ENCODE measurements at places on chromosomes 6 and 20.

DNA sequence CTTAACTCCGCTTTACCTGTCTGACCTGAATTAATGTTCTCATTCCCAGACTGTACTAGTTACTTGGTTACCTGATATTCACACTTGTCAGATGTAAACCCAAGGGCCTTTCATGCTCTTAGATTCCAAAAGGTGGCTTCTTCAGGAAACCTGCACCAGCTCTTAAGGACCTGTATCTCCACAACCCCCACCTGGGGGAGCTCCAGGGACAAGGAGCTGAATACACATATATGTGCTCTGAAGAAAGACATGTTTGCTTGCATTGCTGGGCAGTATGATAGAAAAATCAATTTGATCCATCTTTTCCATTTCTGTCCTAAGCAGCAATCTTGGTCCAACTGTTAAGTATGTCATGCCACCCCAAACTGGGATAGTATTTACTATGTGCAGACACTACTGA is 64.8 kb upstream of the POU3F2 start:
- peak; percentile 7 for DNase-seq

DNA sequence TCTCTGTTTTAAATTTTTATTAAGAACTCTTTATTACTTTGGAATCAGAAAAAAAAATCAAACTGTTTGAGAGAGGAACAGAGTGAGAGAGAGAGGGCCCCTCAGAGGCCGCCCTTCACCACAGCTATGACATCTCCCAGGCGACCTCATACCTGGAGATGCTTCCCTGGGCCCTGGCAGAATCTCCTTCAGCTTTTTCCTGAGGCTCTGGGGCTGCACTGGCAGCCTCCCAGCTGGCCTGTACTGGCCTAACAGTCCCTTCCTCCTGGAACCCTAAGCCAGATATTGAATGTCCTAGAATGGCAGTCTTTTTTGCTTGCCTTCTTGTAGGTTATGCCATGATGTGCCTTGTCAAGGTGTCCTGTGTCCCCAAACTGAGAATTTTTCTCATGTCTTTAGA is 13.7 kb downstream of the ABHD12 start:
- no peak for DNase-seq

- DNase-seq = no peak
Measured at GRCh38 chr6:61841958-61842357, 444.1 kb downstream of the KHDRBS2 start.

DNA sequence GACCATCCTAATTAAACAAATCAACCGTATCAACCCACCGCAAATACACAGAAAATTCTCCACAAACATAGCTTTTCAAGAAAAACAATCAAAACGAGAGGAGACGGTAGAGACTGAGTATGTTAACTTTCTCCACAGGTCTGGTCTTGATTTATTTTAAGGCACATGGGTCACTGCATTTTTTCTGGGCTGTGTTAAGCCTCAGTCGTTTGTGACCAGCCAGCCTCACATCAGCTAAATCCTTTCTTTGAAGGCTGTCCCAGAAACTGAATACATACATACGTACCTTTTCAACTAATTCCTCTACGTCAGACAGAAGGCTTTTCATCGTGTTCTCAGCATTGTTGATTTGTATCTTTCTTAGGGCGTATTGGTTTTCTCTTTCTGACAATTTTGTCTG is 69.4 kb downstream of the LAMA4 start:
- DNase-seq = no peak

GRCh38 chr6:168088161-168089053 is 9.4 kb upstream of the FRMD1 start:
- DNase-seq = no peak

- no peak for DNase-seq
Measured at GRCh38 chr6:2949536-2950083, 21.8 kb downstream of the SERPINB6 start.

DNA sequence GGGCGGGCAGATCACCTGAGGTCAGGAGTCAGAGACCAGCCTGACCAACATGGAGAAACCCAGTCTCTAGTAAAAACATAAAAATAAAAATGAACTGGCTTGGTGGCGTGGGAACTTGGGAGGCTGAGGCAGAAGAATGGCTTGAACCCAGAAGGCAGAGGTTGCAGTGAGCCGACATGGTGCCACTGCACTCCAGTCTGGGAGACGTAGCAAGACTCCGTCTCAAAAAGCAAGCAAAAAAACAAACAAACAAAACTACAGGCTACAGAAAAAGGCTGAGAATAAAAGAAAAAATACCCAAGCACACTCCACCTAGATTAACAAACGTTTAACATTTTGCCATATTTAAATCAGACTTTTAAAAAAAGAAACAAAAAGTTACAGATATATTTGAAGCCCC is 5.9 kb downstream of the PTCRA start:
- DNase-seq = no peak

GRCh38 chr20:21270806-21271205 is 32.3 kb upstream of the XRN2 start:
- DNase-seq = no peak

DNA sequence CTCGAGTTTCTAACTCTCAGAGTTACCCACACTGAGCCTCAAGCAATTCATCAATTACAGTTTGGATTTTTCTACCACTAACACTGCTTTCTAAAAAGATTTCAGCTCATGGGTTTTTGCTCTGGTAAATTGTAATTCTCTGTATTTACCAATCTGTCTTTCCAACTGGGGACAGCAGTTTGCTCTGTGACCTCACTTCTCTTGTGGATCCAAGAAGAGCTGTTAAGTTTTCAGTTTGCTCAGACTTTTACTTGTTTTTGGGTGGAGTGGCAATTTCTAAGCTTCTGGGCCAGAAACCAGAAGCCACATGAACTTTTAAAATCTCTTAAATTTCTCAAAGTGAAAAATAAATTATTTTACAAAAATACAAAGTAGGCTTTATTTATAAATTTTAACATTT is 74.2 kb downstream of the ROS1 start:
- no peak for DNase-seq

DNA sequence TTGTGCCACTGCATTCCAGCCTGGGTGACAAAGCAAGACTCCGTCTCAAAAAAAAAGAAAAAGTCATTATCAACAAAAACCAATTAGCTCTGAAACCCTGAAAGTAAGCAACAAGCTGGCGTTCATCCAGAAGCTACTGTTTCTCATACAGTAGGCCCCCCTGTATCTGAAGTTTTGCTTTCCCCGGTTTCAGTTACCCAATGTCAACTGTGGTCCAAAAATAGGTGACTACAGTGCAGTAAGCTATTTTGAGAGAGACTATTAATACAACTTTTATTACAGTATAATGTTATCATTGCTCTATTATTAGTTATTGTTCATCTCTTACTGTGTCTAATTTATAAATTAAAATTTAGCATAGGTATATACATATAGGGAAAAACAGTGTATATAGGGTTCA is 135.1 kb downstream of the KIF16B start:
- no peak for DNase-seq

DNA sequence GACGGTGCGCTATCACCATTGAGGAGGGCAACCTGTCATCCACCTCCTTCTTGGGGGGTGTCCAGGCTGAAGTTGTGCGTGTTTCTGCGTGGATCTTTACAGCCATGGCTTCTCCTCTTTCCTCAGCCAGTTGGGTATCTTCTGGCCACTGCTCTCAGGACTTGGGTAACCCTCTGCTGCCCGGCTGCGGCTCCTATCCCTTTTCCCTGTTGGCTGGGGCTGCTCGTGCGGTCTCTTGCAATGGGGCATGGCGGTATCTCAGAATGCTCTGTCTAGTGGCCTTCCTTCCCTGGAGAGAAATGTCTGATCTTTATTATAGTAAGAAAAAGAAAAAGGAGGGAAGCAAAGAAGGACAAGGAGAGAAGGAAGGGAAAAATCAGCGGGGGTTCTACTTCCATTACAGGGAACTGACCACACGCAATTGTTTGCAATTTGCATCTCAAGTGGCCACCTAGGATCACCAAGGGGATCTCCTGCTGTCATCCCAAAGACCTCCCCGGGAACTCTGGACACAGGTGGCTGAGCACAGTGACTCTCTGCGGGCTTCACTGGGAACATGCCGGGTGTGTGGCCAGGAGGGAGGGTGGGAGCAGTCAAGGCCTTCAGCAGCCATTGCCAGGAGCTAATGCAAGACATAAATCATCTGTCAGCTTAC is 60.8 kb downstream of the NPEPL1 start:
- no peak for DNase-seq

DNA sequence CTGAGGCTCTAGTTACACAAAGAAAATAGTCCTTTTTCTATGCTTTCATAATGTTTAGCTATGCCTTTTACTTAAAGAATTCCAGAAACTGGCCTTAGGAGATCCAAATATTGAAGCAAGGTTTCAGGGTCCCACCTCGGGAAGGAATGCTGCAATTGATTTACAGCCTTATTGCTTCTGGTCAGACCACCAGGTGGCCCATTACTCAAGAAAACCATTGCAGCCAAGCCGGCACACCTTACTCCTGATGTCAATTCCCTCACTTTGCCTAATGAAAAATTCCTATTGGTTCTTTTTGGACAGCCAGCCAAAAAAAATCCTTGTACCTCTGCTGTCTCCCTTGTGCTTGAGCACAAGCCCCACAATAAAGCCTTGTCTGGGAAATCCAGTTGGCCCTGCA is 173.9 kb downstream of the LMBRD1 start:
- no peak for DNase-seq

DNA sequence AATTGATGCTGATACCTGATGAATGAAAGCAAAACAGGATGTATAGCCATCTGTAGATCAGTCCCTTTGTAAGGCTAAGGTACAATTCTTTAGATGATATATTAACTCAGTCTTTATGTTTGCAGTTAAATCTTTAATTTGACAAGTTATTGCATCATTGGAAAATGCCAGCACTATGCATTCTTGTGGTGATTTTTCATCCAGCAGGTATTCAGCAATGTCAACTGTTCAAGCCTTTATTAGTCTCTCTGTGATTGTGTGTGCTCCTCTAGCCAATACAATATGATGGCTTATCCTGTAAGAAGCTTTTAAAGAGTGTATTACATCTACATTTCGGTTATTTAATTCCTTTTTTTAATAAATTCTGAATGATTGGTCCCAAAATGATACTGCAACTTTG is 34.3 kb downstream of the HLA-DMB start:
- no peak for DNase-seq

- no peak for DNase-seq
Measured at GRCh38 chr20:45104786-45105185, 3.9 kb upstream of the KCNS1 start.

DNA sequence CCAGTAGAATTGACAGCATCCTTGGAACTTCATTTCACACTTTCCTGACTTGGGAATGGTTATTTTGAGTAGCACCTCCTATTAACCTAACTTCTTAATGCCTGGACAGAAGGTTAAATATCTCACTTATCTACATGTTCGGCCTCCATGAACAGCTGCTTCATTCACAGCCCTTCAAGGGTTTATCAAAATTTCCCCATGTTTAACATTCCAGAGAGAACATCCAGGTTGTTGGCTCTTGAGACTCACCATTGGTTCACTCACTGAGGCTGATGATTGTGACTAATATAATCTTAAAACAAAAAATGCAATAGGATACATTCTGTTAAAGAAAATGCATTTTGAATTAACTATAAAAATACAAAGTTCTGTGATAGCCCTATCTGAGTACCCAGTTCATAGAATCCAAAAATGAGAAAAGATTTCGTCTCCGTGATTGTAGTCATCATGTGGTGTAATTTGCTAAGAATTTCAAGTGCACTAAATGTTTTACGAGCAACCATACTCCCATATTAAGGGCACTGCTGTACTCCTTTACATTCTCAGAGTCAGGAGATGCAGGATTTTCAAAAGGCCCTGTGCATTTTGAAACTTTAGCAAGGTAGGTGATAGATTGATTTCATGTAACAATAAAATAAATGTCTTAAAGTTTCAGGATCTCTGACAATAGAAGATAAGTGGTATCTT is 260.6 kb upstream of the TAB2 start:
- no peak for DNase-seq

- DNase-seq = no peak
Measured at GRCh38 chr6:63236398-63236817, 25.1 kb downstream of the FKBP1C start.

DNA sequence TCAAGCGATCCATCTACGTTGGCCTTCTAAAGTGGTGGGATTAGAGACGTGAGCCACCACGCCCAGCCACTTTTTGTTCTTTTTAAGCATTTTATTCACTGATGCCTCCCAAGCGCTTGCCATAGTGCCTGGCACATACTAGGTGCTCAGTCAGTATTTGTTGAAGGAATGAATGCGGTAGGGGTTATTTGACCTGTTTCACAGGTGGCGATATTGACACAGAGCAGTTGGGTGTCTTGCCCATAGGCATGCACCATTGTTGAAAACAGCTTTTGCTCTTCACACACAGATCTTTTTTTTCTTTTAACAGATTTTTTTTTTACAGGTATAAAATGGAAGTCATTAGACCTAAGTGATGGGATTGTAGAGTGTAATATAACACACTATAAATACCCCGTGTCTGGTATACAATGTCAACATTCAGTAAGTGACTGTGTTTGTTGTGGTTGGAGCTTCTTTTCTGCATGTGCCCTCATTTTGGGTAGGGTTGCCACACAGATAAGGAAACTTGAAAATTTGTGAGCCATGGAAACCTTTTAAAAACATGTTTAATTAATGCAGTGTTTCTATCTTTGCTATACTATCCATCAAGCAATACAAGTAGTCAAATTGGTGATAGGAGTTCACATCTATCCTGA is 24.8 kb downstream of the RREB1 start:
- DNase-seq = no peak
